ENCODE measurements at places on chromosomes 6 and 20. TPM values are rescaled to one million over a fixed set of nuclear protein-coding genes. Genes with fewer than 3 reads are reported as not detected.

GRCh38 chr6:111828809-111829208, 44.4 kb downstream of the FYN start:
- DNase-seq = no peak

DNA sequence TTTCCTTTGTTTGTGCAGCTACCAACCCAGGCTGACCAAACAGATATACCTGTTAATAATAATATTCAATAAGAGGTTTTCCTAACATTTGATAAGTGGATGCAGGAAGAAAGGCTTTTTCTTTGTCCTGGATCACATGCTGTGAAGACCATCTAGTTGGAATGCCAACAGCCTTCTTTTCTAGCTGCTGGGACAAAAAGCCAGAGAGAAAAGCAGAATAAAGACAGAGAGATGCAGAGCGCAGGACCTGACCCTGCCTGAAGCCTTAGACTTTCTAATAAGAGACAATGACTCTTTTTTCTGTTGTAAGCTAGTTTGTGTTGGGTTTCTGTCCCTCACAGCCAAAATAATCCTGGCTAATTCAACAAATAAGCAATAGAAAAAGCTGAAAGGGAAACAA, 308.2 kb downstream of the PHF3 start:
- no peak for DNase-seq

GRCh38 chr6:23199541-23199940, 630.2 kb downstream of the HDGFL1 start:
- DNase-seq = no peak

DNA sequence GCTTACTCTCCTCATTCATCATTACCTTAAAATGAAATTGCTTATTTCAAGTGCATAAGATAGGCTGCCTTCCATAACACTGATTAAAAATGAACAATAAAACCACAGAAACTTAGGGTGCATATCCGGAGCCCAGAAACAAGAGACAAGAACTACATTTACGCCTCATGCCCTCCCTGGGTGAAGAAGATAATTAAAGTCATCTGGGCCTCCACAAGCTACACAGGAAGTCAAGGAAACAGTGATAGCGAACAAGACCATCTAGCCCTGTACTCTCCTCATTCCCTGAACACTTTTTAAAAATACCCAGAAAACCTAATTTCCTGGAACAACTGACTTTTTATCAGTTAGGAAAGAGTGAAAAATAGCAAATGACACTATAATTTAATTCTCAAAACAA, 6.3 kb downstream of the SOD2 start:
- no peak for DNase-seq

GRCh38 chr6:117592983-117593759, 9.1 kb downstream of the GOPC start:
- DNase-seq = no peak

- no peak for DNase-seq
Measured at GRCh38 chr6:108438918-108439317, 121.8 kb upstream of the FOXO3 start.

DNA sequence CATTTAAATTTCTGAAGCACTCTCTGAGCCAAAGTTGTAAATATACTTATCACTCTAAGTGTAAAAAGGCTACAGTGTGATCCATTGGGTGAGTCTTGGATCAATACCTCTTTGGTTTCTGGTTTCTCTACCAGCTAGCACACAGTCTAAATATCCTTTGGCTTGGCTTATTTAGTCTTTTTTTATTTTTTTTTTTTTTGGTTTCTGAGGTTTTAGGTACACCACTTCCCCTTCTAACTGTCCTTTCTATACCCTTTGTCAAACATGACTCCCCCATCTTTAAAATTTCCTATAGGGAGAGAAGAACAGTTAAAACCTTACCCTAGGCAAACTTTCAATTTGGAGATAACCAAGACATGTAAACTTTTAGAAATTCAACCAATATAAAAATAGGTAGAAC, 379.0 kb downstream of the PHF3 start:
- no peak for DNase-seq

DNA sequence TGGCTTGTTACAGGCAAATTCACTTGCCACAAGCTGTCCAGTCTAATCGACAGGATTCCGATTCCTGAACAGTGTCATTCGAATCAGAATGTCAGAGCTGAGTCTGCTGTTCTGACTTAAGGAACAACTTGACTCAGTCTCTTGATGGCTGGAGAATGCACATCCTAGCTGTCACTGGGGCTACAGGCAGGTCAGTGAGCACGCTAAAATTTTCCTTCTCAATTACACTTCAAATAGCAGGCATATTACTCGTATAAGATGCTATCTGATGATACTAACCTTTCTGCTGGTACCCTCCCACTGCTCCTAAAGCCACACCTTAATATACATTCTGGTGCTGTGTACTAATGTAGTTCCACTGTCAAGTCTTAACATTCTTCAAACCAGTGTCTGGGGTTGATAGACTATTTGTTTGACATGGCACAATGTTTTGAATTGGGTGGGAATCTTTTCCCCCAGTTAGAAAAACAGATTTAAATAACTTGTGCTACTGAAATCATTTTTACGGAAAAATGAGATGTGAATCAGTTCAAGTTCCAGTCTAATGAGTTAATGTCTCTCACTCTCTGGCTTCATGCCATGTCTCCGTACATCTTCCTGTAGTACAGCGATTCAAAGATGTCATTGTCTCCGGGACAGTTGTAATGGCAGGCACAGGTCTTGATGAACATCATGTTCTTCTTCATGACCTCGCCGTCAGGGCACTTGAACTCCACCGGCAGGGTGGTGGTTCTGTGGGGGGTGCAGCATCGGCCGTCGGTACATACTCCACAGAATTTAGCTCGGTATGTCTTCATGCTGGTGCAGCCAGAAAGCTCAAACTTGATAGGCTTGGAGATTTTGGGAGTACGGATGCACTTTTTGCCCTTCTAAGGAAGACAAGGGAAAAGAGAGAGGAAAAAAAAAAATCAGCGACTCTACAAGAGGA, 2.2 kb downstream of the CCN2 start:
- no peak for DNase-seq

DNA sequence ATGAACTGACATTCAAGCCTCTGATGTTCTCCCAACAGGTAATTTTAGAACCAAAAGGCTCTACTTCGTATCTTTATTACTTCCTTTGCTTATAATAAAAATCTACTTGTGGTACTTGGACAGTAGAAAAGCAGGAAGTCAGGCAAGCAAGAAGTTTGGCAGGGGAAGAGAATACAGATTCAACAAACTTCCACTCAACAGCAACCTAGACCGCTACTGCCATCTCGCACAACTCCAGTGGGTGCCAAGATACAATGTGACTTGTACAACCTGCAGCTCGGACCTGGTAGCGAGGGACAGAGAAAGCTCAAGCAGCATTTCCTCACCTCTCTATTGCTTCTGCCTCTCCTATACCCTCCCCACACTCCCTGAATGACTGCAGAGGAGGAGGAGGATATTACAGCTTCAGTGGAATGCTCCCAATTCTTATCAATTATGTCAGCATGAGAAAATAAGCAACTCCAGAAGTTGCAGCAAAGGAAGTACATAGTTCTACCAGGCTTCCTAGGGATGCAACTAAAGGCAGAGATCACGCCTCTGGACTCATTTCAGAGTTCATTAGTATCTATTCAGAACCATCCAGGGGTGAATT, 76.5 kb downstream of the MBOAT1 start:
- DNase-seq = no peak

DNA sequence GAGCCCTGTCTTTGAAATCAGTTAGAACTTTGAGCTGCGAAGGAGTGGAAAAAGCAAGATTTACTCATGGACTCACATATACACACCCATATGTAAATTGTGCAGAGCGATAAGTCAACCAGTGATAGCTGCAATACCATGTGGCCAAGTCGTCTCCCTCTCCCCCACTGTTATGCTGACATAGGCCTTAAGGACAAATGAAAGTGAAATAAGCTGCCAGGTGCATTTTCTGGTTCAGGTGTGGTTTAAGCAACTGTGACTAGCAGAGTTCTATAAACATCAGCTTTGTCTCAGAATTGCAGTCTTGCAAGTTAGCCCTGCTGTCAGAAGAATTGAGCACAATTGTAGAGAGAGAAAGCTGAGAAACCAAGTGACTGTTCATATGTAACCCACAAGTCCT, 9.6 kb downstream of the FAM83B start:
- no peak for DNase-seq

- DNase-seq = no peak
Measured at GRCh38 chr6:169852504-169853195, 101.2 kb downstream of the ERMARD start.

DNA sequence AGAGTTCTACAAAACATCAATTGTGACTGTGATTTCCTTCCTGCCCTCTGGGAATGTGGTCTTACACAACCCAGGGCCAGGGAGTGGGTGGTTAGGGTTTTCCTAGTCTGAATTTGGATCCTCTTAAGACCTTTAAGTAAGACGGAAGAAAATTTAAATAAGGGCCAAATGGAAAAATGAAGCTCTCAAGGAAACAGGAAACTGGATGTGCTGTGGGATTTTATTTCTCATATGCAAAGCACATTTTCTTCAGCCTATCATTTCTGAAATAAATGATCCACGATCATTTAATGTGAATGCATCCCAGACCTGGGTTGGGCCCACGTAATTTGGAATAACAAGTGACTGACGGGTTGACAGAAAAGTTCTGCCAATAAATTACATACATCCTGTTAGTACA, 243.6 kb downstream of the CLIC5 start:
- no peak for DNase-seq

DNA sequence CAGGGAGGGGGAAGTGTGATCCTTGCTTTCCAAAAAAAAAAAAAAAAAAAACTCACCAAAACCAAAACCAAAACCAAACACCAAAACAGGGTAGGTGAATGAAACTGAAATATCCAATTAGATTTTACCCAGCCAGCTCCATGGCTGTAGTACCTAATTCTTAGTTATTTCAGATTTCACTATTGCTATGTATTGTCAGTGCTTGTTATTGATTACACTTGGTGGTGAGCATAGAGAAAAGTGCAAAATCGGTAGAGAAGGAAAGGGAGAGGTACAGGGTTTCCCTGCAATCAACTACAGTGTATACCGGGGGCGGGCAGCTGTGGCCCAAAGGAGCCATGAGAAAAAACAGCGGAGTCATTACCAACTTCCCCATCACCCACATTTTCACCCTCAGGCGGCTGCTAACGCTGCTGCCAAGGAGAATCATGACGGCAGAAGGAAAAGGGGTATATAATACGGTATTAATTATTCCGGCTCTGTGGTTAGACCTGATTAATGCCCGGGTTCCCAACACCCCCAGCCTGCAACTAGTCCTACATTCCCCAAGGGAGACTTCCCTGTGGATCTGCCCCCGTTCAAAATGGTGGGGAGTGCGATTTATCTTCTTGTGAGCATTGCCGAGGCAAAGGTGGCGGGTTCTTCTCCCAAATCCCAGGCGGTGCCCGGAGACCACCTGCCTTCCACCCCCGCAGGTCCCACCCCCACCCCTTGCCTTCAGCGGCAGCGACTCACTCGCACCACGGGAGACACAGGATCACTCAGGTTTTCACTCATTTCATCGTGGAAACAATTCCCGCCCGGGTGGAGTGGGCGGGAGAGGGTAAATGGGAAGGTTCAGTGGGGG, at the start of gene C6orf62:
C6orf62 (minus strand) TSS at position 30 of the 847 bp plus-strand sequence. CDS start 486 bp downstream, outside the sequence.
- peak; percentile 38 for DNase-seq

NKX2-2 gene
- total RNA-seq = not detected

SCRT2 gene
- total RNA-seq = not detected

NCR2 gene
- total RNA-seq = not detected

TMEM74B gene
- 0.44 TPM for total RNA-seq

Data from PC-9 (cell line).